ENCODE measurements at places on chromosomes 13 and 19.

DNA sequence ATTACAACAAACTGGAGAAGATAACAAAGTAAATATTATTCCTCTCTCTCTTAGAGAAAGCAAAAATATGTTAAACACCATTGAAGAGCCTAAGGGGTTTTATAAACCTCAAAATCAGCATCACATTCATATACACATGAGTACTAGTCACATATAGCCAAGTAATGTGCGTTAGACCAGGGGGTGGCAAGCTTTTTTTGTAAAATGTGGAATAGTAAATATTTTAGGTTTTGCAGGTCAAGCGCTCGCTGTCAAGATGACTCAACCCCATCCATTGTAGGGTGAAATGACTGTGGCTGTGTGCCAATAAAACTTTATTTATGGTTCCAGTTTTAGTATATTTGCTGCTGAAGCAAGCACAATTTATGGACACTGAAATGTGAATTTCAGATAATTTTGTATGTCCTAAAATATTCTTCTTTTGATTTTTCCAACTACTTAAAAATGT lies 21.7 kb downstream of the RFX2 start:
- DNase-seq: no peak

DNA sequence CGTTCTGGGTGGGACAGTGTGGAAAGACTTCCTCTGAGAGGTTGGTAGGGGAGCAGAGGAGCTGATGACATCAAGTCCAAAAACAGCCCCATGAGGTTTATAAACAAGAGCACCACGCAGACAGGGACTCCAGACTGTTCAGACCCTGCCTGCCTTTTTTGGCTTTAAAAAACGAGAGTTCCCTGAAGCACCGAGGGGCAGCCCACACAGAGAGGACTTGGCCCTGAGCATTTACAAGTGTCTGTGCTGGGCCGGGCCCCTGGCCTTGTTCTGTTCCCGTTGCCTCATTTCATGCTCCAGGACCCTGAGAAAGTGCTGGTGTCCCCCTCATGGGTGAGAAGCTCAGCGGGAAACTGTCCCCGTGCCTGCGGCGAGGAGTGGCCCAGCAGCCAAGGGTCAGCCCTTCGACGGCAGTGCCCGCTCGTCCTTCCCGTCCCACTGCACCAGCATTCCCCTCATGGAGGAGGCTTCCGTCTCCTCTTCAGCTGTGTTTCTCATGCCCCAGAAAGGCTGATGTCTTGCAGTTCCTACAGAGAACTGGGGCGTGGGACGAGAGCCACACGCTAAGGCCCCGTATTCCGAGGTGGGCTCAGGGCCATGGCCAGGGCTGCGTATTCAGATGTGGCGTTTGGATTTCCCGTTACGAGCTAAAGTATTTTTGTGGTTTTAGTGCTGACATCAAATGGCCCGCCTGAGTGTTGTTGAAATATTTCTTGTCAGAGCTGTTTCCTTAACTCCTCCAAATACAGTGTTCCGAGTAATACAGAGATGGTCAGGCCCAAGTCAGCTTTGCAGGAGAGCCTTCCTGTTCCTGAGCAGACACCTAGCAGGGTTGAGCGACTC lies 93.5 kb downstream of the ATP11A start:
- no peak for DNase-seq

GRCh38 chr13:93377196-93377595 lies 150.6 kb downstream of the GPC6 start:
- no peak for DNase-seq

DNA sequence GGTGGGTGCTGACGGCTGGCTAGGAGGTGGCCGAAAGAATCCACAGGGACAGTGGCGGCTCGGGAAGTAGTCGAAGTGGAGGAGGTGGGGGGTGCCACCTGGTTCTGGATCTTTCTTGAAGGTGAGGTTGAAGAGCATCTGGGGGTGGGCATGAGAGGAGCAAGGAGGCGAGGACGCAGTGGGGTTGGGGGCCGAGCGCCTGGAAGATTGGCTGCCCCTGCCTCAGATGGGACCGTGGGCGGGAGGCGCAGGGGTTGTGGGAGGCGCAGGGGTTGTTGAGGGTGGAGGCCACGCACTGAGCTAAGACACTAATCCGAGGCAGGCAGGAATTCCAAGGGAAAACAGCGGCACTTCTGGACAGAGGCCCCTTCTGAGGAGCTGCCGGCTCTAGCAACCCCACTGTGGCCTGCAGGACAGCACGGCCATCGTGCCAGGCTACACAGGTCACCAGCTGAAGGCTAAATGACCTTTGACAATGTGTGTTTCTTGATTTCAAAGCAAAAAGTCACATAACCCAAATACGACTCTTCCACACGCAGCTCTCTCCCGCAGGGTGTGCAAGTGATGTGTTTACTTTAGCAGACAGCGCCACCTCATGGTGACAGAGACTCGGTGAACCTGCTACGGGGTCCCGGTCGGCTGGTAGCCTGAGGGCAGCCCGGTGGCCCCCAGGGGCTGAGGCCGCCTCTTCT lies 44.1 kb upstream of the RANBP3 start:
- DNase-seq: peak; percentile 8

- no peak for DNase-seq
These were observed 10.2 kb downstream of the PPP1R37 start for GRCh38 chr19:45103156-45103507.

GRCh38 chr19:57008432-57008831 lies 111.4 kb upstream of the USP29 start:
- no peak for DNase-seq

- DNase-seq: no peak
These were observed 10.4 kb downstream of the SPINT2 start for GRCh38 chr19:38274739-38275138.

DNA sequence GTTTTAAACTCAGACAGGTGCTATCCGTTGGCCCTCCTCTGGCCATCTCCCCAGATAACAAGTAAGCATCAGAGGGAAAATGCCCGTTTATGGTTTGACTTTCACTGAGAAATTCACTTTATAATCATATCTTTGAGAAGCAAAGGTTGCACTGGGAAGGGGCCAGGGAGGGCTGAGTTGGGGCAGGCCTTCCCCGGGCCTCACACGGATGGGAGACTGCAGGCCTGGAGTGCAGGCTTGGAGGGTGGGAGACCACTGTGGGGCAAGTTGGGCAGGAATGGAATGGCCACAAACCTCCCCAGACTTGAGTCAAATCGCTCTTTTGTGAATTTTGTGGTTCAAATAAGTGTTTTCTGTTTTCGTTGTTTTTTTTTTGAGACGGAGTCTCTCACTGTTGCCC lies 451.7 kb downstream of the TSHZ3 start:
- DNase-seq: no peak

GRCh38 chr13:95222733-95223018 lies 78.6 kb downstream of the ABCC4 start:
- DNase-seq: no peak

DNA sequence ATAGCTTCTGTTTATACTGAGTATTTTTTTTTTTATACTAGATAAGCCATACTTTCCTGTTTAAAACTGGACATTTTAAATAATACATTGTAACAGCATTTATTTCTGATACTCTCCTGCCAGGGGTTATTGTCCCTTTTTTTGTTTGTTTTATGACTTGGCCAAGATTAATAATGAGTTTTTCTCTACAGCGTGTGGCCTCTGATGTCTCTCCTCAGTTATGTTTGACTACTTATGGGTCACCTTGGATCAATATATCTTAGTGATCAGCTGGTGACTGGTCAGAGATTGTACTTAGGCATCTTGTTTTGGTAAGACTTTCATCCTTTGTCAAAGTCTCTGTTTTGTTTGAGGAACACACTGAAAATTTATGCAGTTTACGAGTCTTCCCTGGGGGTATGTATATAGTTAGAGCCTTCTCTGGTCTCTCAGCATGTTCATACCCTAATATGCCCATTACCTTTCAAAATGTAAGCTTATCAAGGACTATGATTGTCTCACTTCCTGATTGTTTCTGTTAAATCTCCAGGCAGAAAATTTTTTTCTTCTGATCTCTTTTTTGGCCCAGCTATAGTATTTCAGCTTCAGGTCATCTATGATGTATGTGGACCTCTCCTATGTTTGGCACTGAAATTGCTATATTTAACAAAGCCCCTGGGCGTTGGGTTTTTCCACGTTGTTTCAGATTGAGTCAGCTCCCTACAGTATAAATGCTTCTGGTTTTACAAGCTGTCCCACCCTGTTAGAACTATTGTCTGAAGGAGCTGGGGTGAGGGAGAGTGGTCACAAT lies 87.9 kb downstream of the URI1 start:
- DNase-seq: no peak

DNA sequence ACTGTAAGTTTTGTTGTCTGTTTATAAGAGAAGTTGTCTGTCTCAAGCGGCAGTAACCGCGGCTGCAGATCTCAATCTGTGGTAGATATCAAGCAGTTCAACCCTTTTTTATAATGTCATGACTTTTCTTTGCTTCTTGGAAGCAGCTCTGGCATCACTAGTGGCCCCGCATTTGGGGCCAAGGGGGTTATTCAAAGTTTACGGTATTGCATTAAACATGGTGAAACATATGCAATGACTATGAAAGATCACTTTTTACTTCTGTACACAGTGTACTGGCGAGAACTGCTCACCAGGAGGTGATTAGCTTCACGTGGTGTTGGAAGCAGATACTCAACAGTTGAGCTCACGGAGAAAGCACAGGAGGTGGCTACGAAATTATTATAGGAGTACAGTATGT lies 4.6 kb upstream of the FFAR3 start:
- no peak for DNase-seq

DNA sequence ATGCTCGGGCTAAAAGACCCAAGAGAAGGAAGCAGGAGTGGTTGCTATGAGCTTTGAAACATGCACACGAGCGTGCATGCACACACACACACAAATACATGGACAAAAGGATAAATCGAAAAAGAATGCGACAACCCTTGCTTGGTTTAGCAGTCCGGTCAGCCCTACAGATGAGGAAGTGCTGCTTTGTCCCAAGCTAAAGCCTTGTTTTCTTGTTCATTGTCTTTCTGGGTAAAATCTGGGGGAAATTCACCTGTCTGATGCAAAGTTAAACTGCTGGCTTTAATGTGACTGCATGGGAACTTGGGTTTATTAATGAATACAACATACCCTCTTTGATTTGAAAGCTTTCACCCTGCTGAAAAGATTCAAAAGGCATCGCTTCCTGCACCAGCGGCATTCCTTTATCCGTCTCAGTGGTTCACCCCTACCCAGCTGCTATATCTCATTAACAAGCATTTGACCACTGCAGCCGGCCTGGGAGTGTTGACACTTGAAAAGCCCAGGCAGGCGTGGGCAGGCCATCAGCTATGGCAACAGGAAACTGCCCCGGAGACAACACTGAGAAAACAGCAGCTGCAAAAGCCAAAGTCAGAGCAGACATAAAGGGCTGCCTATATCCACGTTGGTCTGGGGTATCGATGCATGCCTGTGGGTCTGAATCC lies 301.7 kb downstream of the NDFIP2 start:
- DNase-seq: no peak

DNA sequence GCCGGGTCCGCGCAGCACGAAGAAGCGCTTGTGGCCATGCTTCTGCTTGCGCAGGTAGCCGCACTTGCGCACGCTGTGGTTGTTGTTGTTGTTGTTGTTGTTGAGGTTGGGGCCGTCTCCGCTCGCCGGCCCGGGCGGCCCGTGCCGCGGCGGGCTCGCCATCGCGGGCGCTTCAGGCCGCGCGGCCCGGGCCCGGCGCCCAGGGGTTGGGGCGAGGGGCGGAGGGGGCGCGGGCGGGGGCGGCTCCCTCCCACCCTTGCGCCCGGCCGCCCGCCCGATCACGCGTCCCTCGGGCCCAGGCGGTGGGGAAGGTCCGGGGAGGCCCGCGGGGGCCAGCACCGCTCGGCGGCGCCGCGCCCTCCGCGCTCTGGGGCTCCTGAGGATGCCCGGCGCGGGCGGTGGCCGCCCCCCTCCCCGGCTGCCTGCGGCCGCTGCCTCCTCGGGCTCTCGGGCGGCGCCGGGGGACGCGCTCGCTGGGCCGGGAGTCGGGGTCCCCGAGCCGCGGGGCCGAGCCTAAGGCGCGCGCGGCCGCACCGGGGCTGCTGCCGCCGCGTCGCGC lies 412 bp downstream of the IRS2 start:
- peak; percentile 56 for DNase-seq

DNA sequence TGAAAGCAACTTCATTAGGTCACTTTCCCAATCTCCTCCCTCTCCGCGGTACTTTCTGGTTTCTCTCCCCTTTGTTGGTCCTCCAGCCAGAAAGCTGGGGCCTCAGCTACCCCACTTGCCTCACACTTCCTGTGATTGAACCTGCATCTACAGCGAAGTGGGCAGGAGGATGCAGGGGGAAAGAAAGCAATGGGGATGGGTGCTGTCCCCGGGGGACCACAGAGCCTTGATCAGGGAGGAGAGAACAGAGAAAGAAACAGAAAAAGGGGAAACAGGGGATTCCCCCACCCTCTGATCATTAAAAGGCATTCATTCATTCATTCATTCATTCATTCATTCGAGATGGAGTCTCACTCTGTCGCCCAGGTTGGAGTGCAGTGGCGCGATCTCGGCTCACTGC lies 74.2 kb downstream of the TRPM4 start:
- no peak for DNase-seq

GRCh38 chr13:84609716-84610115 lies 727.4 kb upstream of the SLITRK1 start:
- no peak for DNase-seq

DNA sequence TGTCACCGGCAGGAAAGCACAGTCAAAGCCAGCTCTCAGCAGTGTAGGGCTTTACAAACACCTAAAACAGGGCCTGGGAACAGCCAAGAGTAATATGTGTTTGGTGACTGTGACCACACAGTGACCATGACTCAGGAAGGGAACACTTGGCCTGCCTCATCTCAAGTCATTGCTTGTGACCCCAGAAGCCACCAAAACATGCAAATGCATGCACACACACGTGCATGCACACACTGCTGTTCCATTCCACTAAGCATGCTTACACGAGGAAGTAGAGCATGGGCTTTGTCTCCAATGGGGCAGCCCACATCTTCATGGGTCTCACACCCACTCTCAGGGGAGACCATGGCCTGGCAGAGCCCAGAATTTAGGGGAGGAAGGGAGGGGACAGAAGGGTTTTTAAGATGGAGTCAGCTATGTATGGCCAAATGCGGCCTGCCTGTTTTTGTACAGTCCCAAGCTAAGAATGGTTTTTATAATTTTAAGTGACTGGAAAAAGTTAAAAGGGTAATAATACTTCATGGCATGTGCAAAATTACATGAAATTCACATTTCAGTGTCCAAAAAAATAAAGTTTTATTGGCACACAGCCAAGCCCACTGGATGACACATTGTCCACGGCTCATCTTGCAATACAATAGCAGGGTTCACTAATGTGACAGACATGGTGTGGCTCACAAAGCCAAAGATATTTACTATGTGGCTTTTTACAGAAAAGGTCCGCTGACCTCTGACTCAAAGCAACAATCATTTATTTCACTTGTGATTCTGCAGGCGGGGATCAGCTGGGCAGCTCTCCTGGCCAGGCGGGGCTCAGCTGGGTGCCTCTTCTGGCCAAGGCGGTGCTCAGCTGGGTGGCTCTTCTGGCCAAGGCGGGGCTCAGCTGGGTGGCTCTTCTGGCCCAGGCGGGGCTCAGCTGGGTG lies 17.3 kb downstream of the ZFR2 start:
- DNase-seq: no peak

- DNase-seq: peak; percentile 71
These were observed 1.9 kb downstream of the FOXO1 start for GRCh38 chr13:40664350-40665125.

DNA sequence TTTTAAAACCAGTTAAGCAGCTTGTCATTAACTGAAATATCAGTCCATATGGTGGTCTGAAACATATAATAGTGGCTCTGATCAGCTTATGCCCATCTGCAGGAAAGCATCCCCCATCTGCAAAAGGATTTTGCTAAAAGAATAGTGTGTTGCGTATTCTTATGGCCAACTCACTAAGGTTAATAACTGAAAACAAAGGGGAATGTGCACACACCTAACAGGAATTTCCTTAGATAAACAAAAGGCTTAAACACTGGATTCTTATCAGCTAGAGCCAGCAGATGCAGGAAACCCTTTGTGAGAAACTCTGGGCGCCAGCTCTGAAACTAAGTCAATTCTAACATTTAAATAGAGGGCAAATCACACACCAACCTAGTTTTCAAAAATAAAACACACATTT lies 22.1 kb downstream of the VPS36 start:
- DNase-seq: no peak
